Fibroblast of skin of scalp (primary cell): ENCODE measurements at places on chromosomes 12 and 14.

- no peak for DNase-seq
Observed at GRCh38 chr12:41636653-41637052, 448.5 kb downstream of the PDZRN4 start.

- peak; percentile 60 for DNase-seq
Observed at GRCh38 chr12:25194214-25194613, 746 bp downstream of the DNAI7 start.

DNA sequence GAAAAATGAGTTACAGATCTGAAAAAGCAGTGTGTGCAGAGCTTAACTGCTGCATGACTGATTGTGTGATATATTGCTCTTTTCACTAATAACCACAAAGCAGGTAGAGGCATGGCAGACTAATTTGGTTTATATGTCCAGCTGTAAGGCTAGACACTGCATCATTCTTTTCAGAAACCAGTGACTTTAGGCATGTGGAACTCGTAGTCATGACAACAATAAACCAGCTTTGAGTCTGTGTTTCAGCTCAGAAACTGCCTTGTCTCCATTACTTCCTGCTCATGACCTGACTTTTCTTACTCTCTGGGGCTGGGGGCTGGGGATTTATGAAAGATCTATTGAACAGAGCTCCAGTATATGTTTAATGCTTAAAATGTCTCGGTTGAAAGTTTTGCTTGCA, 146.8 kb upstream of the LRIG3 start:
- peak; percentile 76 for DNase-seq

DNA sequence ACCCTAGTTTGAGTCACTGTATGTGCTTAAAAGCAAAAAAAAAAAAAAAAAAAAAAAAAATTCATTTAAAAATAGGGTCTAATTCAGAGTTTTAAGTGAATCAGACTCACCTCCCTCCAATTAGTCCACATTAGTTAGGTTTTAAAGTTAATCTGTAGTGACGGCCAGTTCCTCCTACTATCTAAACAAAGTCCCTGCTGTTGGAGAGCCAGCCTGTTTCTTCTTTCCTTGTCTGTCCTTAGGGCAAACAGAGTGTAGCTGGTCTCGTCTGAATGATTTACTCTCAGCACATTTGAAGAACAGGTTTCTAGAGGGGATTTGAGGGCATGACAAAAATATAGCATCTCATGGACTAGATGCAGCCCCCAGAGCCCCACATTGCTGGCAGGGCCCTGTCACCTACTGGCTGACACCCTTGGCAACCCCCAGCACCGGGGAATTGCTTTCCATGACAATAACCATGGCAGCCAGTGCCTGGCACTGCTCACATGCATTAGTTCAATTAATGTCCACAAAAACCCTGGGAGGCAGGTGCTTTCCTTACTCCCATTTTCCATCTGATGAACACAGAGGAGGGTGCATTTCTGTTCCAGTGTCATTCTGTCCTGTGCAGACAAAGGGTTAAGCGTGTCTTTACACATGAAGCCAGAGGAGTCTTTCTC, 138.3 kb downstream of the PLXNC1 start:
- no peak for DNase-seq

- peak; percentile 9 for DNase-seq
Observed at GRCh38 chr12:51937926-51938325, 13.6 kb upstream of the ACVR1B start.

DNA sequence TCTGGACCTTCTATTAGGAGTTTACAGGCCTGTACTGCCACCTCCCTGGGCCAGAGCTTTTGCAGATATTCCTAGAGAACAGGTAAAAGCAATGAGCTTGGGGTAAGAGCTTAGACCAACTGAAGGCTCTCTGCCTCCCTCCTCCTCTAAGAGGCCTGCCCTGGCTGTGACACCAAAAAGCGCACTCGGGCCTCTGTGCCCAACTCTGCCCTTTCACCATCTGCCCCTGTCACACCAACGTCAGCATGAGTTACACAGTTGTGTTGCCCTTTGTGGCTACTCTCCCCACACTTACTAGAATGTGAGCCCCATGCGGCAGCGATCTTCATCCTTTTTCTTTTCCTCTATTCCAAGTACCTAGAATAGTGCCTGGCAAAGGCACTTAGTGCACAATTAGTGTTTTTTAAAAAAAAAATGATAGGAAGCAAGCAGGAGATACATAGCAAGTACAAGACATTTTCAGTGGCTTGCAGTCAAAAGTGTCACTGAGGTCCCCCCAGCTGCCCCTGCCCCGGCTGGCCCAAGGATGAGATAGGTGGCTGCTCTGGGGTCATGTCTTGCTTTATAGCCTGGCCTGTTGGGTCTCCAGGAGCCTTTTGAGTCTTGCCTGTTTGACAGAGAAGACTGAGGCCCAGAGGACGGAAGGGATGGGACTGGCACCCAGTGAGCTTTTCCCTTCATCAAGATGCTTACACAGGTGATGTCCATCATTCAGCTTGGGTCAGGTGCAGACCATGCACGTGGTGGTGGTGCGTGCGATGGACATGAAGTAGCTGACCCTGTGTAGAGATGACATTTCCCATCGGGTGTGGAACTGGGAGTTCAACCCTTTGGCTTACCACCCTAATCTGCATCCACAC, 12.5 kb downstream of the CKB start:
- DNase-seq, result no peak

DNA sequence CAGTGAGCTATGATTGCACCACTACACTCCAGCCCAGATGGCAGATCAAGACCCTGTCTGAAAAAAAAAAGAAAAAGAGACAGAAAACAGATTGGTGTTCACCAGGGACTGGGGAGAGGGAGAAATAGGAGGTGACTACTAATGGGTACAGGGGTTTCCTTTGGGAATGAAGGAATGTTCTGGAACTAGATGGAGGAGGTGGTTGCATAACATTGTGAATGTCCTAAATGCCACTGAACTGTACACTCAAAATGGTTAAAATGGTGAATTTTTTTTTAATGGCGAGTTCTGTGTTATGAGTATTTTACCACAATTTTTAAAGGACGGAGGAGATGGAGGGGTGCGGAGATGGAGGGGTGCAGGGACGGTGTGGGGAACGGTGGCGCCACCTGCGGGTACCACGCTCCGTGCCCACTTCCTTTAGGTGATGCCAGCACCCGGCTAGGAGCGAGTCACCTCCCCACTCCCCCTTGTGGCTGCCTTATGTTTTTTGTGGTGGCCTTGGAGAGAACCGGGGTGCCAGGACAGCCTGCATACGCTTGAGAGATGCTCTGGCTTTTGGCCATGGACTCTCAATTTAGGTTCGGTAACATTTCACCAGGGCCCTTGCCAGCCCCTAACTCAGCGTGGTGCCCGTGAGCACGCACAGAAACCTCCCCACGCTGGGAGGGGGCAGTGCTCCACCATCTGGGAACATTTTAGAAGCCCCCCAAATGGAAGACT, 16.1 kb downstream of the UBC start:
- no peak for DNase-seq

GRCh38 chr12:124994437-124994975, 1.1 kb downstream of the BRI3BP start:
- no peak for DNase-seq

DNA sequence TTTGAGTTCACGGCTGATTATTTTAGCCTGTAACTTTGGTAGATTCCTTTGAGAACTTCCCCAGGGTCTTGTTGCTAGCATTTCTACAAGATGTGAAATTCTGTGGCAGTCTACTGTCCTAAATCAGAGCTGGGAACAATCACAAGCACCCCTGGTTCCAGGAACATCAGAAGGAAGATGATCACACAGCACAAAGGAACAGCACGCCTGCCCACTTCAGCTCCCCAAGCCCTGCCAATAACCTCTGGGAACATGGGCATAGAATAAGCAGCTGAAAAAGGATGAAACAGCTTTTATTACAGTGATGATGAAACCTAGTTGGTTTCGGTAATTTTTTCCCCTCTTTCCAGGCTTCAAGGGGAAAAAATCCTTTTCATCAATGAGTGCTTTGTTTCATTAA, 12.3 kb downstream of the GPR19 start:
- no peak for DNase-seq

- peak; percentile 82 for DNase-seq
Observed at GRCh38 chr14:91284146-91284790, 39.8 kb upstream of the GPR68 start.

GRCh38 chr12:106780010-106780631, 5.6 kb downstream of the RIC8B start:
- no peak for DNase-seq

DNA sequence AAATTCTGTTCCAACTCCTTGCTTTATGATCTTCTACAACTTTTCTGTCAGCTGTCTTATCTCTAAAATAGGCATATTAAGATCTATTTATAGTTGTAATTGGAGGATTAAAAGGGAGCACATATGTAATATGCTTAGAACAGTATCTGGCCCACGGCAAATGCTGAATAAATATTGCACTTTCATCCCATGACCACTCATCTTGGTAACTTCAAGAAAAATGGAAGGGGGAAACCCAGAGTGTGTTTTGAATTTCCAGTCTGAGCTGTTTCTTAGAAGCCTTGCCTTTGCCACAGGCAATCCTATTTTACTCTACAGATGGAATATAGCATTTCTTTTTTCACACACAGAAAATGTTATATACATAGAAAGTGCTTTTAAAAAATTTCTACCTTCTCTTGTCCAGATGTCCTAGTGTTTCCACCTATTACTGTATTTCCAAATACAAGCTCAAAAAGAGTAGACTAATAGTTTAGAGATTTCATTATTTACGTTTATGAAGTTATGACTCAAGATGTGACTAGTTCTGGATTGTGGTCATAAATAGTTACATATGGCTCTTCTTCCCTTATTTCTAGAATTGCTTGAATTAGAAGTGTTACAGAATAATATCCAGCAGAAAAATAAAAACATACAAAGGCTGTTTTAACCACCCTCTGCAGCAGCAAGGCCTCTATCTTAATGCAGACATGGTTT, 6.2 kb upstream of the STXBP6 start:
- DNase-seq, result peak; percentile 36

DNA sequence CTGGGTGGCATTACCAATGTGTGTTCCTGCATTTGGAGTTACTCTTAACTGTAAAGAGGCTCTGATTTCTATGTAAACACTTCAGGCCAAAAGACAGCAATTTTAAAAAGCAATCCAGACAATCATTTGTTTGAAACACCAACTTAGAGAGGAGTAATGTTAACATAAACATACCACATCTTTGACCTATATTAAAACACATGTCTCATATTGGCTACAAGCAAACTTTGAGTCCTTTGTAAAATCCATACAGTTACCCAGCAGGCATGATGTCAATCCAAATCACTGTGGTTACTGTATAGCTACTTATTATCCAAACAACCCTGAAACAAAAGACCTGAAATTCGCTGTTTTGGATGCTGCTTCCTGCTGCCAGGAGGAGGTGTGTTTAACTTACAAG, 7.5 kb upstream of the G2E3 start:
- DNase-seq, result no peak

- no peak for DNase-seq
Observed at GRCh38 chr12:111756681-111757080, 10.1 kb upstream of the ALDH2 start.

- no peak for DNase-seq
Observed at GRCh38 chr12:39619316-39619659, 315 bp downstream of the ABCD2 start.

DNA sequence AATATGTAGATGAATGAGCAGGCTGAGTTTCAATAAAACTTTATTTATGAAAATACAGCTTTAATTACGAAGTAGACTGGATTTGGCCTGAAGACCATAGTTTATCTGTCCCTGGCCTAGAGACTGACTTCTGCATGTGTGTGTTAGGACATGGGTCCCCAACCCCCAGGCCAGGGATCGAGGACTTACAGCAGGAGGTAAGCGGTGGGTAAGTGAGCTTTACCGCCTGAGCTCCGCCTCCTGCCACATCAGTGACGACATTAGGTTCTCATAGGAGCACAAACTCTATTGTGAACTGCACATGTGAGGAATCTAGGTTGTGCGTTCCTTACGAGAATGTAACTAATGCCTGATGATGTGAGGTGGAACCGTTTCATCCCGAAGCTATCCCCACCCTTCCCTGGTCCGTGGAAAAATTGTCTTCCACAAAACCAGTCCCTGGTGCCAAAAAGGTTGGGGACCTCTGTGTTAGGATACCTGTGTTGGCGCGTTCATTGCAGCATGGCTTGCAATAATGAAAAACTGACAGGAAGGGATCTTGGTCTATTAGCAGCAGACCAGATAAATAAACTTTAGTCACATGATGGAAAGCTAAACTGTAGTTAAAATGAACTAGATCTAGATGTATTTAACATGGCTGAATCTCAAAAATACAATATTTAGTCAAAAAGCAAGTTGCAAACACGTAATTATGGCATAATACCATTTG, 4.1 kb downstream of the GLRX5 start:
- DNase-seq, result no peak
